ENCODE measurements at places on chromosomes 13 and 19.

GRCh38 chr19:1354970-1355567 lies 28.6 kb upstream of the NDUFS7 start:
- DNase-seq = no peak

- no peak for DNase-seq
Measured at GRCh38 chr19:7817801-7818200, 12.2 kb upstream of the EVI5L start.

DNA sequence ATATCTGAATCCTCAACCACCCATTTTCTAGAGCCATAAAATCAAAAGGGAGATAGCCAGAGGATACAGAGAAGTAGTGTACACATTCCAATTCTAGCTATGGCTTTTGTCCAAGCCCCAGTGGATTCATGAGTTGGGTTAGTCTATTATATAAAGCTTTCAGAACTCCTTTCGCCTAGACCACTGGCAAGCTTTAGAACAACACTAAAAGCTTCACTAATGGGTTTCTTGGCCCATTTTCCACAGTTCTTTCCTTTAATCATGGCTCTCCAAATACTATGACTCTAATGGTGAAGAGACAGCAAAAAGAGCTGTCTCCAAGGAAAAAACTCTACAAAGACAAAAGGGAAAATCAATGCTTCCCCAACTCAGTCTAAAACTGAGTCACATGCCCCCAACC lies 48.2 kb upstream of the SLITRK5 start:
- no peak for DNase-seq

- DNase-seq = no peak
Measured at GRCh38 chr13:42538996-42539395, 35.0 kb upstream of the TNFSF11 start.

DNA sequence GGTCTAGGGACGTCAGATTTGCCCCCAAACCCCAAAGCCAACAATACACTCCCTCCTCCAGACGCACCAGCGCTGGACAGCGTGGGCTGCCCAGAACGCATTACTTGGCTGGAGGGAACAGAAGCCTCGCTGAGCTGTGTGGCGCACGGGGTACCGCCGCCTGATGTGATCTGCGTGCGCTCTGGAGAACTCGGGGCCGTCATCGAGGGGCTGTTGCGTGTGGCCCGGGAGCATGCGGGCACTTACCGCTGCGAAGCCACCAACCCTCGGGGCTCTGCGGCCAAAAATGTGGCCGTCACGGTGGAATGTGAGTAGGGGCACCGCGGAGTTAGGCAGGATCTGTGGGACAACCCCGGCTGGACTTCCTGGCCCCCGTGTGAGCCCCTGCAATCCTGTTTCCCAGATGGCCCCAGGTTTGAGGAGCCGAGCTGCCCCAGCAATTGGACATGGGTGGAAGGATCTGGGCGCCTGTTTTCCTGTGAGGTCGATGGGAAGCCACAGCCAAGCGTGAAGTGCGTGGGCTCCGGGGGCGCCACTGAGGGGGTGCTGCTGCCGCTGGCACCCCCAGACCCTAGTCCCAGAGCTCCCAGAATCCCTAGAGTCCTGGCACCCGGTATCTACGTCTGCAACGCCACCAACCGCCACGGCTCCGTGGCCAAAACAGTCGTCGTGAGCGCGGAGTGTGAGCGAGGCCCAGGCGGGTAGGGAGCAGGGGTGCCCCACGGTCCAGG lies 4.0 kb downstream of the ICAM5 start:
- DNase-seq = no peak

DNA sequence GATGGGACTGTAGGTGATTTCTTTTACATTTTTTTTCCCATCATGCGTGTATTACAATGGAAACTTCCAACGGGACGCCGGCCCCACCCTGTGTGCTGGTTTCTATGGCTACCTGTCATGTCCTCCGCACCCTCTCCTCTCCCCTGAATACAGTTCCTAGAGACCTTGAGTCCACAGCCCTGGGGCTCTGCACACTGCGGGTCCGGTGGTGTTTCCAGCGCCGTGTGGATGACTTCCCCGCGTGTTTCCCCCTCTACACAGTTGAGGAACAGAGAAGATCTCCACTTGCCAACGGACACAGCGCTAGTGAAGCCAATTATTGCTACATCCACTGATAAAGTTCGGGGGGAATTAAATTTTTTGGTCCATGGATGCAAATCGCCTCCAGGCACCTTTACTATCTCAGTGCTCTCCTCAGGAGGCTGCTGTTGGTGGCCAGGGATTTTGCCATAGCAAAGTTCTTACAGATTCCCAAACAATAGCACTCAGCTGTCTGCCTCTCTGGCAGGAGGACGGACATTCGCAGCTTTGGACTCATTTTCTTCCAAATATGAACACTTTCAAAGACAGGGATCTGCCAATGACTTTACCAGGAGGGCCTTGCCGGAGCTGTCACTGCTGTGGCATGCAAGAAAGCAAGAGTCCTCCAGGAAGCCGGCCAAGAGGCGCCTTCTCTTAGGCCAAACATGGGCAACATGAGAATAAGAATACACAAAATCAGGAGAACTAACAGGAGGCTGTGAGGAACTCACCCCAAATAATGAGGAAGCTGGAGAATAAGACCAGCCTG lies 39.3 kb upstream of the GAS6 start:
- no peak for DNase-seq

- DNase-seq = no peak
Measured at GRCh38 chr19:1491114-1491848, at the start of gene REEP6. Gene REEP6 (plus strand): TSS chr19:1491181. CDS start chr19:1491270, 89 bp downstream.

DNA sequence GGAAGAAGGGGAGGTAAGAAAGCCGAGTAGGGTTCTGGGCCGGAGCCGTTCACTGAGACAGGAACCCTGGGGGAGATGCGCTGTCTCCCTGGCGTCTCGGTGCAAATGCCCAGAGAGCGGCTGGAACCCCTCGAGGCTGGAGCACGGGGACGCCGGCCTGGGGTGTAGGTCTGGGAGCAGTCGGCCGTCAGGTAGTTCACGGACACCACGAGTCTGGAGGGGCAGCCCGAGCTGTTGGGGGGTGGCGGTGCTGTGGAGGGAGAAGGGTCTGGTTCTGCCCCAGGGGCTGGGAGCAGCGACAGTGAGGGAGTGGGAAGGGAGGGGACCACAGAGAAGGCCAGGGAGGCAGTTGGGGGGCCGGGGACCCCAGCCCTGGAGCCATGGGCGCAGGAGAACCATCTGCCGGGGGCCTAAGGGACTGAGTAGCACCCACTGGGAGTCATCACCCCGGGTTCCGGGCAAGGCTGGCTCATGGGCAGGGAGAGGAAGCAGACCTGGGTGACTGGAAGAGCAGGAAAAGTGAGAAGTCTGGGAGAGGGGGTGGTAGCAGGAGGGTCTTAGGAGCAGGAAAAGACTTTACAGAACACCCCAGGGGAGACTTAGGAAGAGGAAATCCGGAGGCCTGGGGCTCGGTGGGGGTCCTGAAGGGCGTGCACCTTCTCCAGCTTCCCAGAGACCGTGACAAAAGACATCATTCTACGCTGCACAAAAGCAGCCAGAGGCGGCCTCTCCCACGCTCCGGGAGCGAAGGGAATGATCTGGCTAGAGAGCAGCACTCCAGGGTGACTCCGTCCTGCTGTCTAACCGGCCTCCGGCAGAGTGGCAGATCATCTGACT lies 173.1 kb upstream of the SOX1 start:
- DNase-seq = no peak

DNA sequence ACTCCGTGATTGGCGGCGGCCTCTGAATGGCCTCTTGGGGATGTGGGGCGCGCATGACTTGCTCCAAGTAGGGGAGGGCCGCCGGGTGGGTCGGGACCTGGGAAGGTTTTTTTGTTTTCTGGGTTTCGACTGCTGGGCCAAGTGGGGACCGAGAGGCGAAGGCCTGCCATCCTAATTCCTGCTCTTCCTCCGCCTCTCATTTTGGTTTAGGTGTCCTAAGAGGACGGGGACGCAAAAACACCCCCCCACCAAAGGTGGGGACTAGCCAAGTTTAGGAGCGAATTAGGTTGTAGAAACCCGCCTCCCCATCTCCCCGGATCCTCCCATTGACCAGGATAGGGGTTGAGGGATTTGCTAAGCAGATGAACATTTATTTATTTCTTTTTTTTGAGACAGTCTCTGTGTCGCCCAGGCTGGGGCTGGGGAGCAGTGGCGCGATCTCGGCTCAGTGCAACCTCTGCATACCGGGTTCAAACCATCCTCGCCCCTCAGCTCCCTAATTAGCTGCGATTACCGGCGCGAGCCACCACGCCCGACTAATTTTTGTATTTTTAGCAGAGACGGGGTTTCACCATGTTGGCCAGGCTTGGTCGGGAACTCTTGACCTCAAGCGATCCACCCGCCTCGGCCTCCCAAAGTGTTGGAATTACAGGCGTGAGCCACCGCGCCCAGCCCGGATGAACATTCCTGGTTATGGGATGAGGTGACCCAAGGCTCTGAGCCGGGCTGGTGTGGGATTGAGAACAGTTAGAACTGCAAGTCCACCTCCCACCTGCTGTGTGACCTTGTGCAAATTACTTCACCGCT lies 838 bp downstream of the PPP2R1A start:
- DNase-seq = peak; percentile 19

GRCh38 chr13:47816831-47817230 lies 184.2 kb downstream of the SUCLA2 start:
- DNase-seq = no peak
